ENCODE measurements at places on chromosomes 2 and 18. TPM values are rescaled to one million over a fixed set of nuclear protein-coding genes. Genes with fewer than 3 reads are reported as not detected.
A peak's percentile ranks its signal among the peaks of the same experiment; 100 is the strongest.

Gene TRIM54
- total RNA-seq: 6.0 TPM

Gene VSNL1
- total RNA-seq: 21.9 TPM

Gene PRKCE
- total RNA-seq: 19.3 TPM

Gene C2orf76
- total RNA-seq: 17.4 TPM

Gene OTX1
- 1.1 TPM for total RNA-seq

DNA sequence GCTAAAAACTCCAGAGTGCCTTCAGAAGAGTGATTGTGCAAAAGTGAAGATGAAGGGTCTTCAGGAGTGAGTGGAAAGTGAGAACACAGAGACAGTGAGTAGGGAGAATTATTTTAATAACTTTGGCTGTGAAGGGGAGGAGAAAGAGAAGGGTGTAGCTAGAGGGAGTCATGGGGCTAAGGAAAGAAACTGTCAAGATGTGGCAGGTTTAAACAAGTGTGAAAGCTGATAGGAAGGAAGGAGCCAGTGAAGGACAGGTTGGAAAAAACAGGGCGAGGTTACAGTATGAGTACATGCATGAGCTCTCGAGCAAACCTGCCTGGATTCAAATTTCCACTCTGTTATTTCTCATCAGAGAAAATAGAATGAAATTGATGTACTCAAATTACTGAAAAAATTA, 17.8 kb downstream of the IL1F10 start:
- no peak for DNase-seq

- DNase-seq: peak; percentile 34
Observed at GRCh38 chr2:1727101-1727771, 17.1 kb downstream of the PXDN start.

GRCh38 chr18:74597034-74597661, 522 bp upstream of the ZNF407 start:
- DNase-seq: peak; percentile 89

DNA sequence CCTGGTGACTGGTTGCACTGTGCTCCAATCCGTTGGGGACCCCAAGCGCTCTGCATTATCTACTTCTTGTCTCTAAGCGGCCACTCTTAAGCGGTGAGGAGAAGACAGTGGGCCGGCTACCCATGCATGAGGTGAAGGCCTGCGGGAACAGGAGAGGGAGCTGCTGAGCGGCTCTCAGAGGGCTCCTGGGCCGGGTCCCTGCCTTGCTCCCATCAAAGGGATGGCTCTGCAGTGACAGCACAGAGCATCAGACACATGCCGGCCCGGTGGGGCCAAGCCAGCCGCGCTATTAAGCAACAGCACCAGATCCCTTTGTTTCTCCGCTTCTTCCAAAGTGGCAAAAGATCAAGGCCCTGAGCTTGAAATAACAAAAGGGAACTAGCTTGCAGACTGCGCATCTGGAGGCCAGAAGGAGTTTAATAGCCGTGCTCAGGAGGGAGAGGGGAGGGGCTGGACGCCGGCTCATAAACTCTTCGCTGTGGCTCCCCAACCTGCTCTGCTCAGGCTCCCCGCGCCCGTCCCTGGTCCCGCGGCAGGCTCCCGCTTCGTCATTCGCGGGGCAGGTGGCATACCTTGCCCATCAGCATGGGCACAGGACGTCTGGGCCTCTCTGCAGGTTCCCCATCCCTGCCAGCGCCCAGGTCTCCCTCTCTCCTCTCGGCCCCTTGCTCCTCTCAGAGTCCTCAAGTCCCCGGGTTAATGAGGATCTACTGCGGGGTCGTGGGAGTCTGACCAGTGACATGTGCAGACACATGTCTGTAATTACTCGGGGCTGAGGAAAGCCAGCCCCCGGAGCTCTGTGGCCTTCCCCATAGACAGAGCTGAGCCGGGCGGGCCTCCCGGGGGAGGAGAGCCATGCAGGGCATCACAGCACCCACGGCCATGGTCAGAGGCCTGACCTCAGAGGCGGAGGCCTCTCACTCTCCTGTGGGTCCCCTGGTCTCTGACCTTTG, 96.7 kb downstream of the ASB1 start:
- DNase-seq: peak; percentile 96

GRCh38 chr2:58428096-58429013, 187.2 kb upstream of the FANCL start:
- DNase-seq: peak; percentile 3

- no peak for DNase-seq
Observed at GRCh38 chr2:158786897-158787296, 8.2 kb upstream of the DAPL1 start.

GRCh38 chr2:20115374-20115773, 63.9 kb upstream of the LAPTM4A start:
- no peak for DNase-seq

DNA sequence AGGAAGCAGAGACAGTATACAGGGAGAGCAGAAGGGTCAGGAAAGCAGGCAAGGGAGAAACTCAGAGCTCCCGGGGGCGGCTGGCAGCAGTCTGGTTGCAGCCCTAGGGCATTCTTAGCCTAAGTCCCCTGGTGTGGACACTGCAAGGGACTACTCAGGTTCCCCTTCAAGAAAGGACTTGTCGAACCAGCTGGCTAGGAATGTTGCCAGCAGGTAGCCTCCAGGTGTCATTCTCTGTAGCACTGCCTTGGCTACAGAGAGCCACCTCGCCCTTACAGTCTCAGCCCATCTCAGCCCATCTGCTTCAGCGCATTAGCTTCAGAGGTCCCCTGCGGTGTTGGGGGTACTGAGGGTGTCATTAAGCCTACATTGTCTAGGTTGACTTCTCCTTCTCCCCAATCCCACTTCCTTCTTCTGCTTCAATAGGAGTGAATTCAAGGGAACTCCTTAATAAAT, 11.3 kb upstream of the TMSB10 start:
- no peak for DNase-seq

- DNase-seq: no peak
Observed at GRCh38 chr18:76688724-76689472, 133.5 kb upstream of the ZNF236 start.

- no peak for DNase-seq
Observed at GRCh38 chr2:196924051-196924450, 2.5 kb downstream of the PGAP1 start.

Data from skin of body (tissue), 3 donors.